ENCODE measurements at places on chromosomes 4 and X.
A peak's percentile ranks its signal among the peaks of the same experiment; 100 is the strongest.

- H3K4me1 ChIP-seq = no peaks in the 10 kb centered on the region
- H3K27ac ChIP-seq = no peak overlapping the region
- no peak for DNase-seq
- no peak overlapping the region for H3K4me3 ChIP-seq
Observed at GRCh38 chrX:136457303-136457917, 30.3 kb upstream of the BRS3 start.

DNA sequence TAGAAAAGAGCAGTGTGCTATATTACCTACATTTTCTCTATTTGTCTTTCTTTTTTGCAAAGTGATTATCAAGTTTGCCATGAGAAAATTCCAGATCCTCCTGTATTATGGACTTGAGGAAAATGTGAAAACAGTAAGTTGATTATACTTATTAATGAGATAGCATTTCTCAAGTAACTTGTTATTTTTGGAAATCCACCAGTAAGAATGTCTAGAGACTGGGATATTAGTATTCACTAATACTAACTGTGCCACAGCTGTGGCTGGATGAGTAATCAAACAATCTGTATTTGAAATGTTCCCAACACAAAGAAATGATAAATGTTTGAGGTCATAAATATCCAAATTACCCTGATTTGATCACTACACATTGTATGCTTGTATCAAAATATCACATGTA lies 147.0 kb upstream of the CTSO start:
- H3K4me3 ChIP-seq = no peak overlapping the region
- no peaks in the 10 kb centered on the region for H3K36me3 ChIP-seq
- DNase-seq = no peak
- H3K27me3 ChIP-seq = no peaks in the 10 kb centered on the region

- H3K27ac ChIP-seq = no peak overlapping the region
- no peak for DNase-seq
- H3K27me3 ChIP-seq = peaks cover 7% of the 10 kb centered on the region
- no peaks in the 10 kb centered on the region for H3K36me3 ChIP-seq
- H3K4me3 ChIP-seq = no peak overlapping the region
- peaks cover 15% of the 10 kb centered on the region for H3K4me1 ChIP-seq
Observed at GRCh38 chrX:39725928-39726619, 371.7 kb downstream of the BCOR start.

DNA sequence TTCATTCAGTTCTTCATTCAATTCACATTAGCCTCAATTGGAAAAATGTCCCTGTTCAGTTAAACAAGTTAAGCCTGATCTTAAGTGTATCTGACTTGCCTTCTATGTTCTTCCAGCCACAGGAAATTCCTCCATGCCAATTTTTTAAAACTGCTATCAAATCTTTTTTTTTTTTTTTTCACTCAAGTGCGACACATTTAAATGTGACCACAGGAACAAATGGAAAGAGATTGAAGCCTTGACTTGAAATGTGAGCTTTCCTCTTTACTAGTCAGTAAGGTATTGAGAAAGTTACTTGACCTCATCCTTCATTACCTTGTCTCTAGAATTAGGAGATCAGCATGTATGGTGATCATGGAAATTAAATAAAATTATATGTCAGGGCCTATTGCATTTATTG lies 165.1 kb downstream of the SLIT2 start:
- H3K4me1 ChIP-seq = peaks cover 13% of the 10 kb centered on the region
- H3K27ac ChIP-seq = no peak overlapping the region
- no peak for DNase-seq
- no peaks in the 10 kb centered on the region for H3K36me3 ChIP-seq
- H3K27me3 ChIP-seq = peaks cover 19% of the 10 kb centered on the region

- DNase-seq = peak; percentile 6
- H3K27me3 ChIP-seq = no peaks in the 10 kb centered on the region
- H3K4me3 ChIP-seq = no peak overlapping the region
- no peaks in the 10 kb centered on the region for H3K36me3 ChIP-seq
- H3K4me1 ChIP-seq = peaks cover 19% of the 10 kb centered on the region
- no peak overlapping the region for H3K27ac ChIP-seq
Observed at GRCh38 chrX:15301924-15302323, 13.5 kb downstream of the ASB11 start.

DNA sequence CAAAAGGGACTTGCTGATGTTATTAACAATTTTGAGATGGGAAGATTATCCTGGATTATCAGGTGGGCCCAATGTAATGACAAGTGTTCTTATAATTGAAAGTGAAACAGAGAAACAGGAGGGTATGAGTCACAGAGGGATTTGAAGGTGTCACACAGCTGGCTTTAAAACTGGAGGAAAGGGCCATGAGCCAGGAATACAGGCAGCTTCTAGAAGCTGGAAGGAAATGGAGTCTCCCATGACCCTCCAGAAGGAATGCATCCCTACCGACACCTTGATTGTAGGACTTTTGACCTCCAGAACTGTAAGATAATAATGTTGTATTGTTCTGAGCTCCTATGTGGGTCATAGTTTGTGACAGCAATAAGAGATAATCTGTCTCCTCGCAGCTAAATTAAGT lies 98.0 kb upstream of the STIM2 start:
- no peak overlapping the region for H3K4me3 ChIP-seq
- H3K27ac ChIP-seq = no peak overlapping the region
- no peaks in the 10 kb centered on the region for H3K27me3 ChIP-seq
- peaks cover 3% of the 10 kb centered on the region for H3K36me3 ChIP-seq
- no peak for DNase-seq

GRCh38 chrX:10169175-10169574 lies 12.4 kb downstream of the CLCN4 start:
- H3K36me3 ChIP-seq = no peaks in the 10 kb centered on the region
- H3K27ac ChIP-seq = no peak overlapping the region
- H3K27me3 ChIP-seq = peaks cover 3% of the 10 kb centered on the region
- DNase-seq = no peak

All from activated CD4-positive, alpha-beta T cell treated with anti-CD3 and anti-CD28 coated beads, Interleukin-2, amount 10 ng/mL, durations not matched to agents 7 days and 5 days (primary cell).